ENCODE measurements at places on chromosomes 7 and 10.

DNA sequence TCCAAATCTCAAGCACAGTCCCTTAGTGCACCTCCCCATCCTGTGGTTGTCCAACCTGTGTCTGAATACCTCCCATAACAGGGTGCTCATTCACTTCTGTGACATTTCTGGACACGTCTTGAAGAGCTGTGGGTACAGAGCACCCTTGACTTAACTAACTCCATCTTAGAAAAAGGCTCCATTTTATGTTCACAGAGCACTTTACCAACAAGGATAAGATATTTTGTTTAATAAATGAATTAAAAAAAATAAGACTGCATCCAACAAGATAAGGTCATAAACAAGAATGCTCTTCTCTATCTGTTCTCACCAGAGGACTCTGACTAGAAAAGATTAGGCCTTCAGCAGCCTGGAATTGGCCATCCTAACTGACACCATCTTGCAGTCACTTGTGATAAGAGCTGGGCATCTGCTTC lies 335.2 kb upstream of the ZNF32 start:
- DNase-seq: no peak

DNA sequence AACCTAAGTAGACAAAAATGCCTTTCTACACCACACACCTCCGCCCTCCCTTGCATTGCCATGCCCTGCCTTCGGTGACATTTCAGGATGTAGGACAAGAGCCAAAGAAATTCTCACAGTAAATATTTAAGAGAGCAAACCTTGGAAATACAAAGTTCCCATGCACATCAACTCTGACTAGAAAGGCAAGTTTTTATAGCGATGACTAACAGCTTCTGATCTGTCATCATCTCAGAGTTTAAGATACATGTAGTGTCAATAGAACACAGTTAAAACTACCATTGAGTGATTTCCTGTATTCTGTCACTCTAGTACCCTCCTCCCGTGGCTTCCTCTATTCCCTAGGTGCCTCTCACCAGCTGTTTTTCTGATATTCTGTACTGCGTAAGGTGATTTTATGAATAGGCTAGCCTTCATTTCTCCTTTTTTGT lies 20.7 kb downstream of the SLC16A9 start:
- no peak for DNase-seq

- DNase-seq: no peak
These were observed 14.4 kb upstream of the RBM20 start for GRCh38 chr10:110629680-110630191.

GRCh38 chr10:120365872-120366271 lies 91.2 kb upstream of the PLPP4 start:
- no peak for DNase-seq

- DNase-seq: no peak
These were observed 164.3 kb upstream of the AGK start for GRCh38 chr7:141386881-141387280.

DNA sequence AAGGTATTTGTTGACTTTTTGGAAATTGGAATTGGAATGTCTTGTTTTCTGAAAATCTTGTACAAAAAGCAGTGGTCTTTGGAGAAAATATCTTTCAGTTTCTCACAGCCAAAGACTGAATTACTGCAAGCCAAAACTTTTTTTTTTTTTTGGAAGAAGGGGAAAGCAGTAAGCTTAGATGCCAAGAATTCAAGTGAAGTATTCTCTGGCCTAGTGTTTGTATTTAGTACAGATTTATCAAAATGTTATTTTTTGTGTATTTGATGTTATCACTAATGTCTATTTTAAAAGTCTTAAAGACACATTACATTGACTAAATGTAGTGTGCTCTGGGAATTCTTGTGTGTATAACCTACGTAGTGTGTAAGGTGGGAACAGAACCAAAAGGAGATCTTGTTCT lies 6.2 kb downstream of the TET1 start:
- no peak for DNase-seq

GRCh38 chr10:32163071-32163761 lies 107.0 kb upstream of the KIF5B start:
- no peak for DNase-seq

DNA sequence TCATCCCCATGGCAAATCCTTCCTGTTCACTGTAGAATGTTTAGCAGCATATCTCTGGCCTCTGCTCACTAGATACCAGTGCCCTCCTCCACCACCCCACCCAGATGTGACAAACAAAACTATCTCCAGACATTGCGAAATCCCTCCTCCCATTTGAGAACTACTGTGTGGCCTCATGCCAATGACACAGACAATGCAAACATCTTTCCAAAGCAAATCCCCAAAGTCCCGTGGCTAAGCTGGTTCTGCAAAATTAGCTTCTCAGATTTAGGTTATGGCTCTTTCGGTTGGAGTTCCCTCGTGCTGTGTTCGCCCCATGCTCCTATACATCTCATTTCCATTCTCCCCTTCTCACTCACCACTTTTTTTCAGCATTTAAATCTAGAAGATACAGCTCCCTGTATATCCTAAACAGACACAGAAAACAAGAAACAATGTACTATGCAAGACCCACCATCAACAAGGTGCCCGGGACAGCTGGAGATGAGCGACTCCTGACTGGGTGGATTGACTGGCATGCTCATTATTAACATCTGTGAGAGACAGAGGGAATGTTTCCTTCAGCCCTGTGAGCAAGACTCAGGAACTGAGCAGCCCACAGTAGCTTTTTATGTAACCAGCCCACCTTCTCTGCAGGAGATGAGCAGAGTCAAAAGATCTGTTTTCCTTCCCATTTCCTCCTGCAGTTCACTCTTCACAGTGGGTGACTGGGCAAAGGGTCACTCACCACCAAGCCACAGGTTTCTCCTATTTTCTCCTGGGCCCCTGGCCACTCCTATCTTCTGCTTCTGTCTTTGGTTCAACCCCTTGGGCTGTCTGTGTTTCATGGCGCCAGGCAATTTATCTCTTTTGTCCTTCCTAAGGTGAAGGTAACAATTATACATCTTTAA lies 225.7 kb upstream of the AOAH start:
- no peak for DNase-seq

DNA sequence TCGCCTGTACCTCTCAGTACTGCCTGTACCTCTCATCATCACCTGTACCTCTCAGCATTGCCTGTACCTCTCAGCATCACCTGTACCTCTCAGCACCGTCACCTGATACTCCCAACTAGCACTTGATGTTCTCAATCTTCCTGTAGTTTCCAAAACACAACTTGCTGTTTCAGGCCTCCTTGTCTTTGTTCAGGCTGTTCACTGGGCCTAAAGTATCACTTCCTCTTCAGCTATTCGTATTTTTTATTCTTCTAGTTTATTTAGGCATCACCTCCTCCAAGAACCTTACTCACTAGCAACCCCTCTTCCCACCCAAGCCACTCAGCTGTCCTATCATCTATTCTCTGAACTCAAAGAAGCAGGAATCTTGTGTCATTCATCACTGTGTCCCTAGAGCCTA lies 24.1 kb downstream of the OR6B1 start:
- no peak for DNase-seq

GRCh38 chr10:15253951-15254807 lies 85.7 kb upstream of the NMT2 start:
- DNase-seq: no peak

GRCh38 chr7:118496138-118496644 lies 271.7 kb downstream of the ANKRD7 start:
- DNase-seq: no peak

DNA sequence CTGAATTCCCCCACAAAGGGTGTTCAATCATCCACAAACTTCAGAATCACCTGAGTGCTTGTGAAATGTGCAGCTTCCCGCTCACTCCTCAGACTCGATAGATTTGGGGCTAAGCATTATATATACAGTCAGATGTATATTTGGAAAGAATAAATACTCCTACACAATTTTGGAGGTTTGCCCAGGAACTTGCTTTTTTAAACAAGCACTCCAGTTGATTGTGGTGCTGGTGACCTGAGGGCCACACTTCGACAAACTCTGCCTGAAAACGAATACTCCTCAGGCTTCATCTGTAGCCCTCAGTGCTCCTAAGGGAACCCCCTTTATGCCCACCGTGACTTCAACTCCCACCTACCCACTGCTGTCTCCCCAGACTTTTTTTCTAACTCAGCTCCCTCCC lies 211.6 kb downstream of the INHBA start:
- no peak for DNase-seq

DNA sequence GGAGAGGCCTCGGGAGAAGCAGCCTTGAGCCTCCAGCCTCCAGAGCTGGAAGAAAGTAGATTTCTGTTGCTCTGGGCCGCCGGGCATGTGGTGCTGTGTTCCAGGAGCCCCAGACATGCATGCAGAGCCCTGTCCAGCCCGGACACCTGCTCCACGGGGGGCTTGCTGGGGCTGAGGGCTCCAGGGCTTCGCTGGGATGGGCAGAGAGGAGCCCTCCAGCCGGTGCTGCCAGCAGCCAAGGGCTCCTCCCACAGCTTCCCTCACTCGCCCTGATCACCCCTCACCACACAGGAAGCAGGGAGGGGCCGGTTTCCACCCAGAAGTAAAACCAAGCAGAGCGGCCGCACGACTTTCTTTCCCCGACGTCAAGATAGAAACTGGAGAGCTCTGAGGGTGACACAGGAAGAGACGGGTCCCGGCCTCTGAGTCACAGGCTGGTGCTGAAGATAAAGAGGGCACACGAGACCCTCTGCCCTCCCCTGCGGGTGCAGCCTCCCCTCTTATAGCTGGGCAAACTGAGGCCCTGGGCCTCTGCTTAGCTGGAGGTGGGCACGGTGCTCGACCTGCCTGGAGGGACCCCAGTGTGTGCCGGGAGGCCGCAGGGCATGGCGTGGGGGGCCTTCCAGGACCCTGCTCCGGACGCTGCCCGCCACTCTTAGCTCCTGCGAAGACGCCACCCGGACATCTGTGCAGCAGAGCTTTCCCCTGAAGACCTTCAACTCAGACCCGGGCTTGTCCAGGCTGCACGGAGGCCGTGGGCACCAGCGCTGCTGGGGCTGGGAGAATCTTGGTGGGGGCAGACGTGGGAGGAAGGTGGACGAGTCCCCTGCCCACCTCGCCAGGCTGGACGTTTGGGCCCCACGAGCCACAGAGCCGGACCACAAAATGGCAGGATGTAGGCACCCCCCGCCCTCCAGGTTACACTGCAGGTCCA lies 31.1 kb downstream of the ADAP1 start:
- peak; percentile 89 for DNase-seq

- DNase-seq: no peak
These were observed 205.8 kb upstream of the SHH start for GRCh38 chr7:156017916-156018700.

GRCh38 chr10:97474918-97475317 lies 23.3 kb downstream of the MMS19 start:
- no peak for DNase-seq

GRCh38 chr10:71971769-71972555 lies 7.8 kb downstream of the CHST3 start:
- no peak for DNase-seq

DNA sequence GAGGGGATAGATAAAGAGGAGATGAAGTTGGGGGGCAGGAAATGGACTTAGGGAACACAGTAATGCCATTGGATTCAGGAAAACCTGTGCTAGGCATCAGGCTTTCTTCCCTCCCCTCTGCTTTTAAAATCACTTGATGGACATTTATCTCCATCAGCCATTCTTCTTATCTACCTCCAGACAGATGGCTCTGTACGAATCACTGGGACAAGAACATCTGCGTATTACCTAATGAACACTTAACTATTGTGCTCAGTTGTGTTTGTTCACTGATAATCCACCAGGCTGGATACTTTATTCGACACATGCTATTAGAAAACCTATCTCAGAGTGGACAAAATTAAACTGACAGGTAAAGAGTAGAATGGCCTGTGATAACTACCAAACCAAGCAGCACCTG lies 40.0 kb downstream of the TNKS2 start:
- DNase-seq: no peak

DNA sequence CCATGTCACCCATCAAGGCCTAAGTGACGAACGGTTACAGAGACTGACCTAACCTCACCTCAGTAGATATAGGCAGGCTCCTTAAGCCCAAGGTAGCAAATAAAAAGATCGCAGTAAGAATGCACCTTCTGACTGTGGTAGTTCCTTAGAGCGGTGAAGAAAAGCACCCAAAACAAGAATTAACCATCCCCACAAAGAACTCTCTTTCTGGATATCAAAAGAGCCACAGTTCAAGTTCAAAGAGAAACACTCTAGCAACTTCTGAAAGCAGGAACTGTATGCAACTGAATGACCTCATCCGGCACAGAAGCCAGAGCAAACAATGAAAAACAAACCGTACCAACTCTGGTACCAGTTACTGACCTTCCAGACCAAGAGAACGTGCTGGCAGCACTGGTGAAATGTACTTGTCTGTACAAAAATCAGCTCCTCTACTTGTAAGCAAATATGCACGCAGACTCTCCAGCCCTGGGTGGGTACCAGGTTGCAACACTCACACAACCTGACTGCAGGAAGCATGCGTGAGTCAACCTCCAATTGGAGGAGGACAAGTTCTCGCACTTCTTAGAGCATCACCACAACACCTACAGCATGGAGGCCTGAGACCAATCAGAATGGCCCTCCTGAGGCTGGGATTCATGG lies 202.7 kb downstream of the FAM107B start:
- DNase-seq: no peak

GRCh38 chr7:2824026-2824677 lies 20.0 kb downstream of the GNA12 start:
- DNase-seq: no peak

DNA sequence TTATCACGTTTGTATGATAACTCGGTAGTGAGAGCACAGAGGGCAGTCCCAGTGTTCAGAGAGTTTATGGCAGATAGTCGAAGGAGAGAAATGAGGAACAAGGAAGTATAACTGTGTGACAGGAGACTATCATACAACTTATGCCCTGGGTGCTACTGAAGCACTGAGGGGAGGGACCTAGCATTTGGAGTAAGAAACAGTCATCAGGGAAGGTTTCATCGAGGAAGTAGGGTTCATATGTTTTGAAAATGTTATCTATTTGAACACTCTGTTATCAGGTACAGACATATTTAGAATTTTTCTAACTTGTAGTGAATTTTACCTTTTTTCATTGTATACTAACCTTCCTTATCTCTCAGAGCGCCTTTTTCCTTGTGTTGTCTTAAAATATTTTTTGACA lies 1214.4 kb upstream of the C7orf33 start:
- no peak for DNase-seq

GRCh38 chr7:28989211-28989980 lies 31.3 kb upstream of the TRIL start:
- DNase-seq: no peak

- DNase-seq: no peak
These were observed 13.7 kb upstream of the TAS2R41 start for GRCh38 chr7:143463957-143464356.

GRCh38 chr7:49497471-49497870 lies 276.0 kb upstream of the VWC2 start:
- no peak for DNase-seq

DNA sequence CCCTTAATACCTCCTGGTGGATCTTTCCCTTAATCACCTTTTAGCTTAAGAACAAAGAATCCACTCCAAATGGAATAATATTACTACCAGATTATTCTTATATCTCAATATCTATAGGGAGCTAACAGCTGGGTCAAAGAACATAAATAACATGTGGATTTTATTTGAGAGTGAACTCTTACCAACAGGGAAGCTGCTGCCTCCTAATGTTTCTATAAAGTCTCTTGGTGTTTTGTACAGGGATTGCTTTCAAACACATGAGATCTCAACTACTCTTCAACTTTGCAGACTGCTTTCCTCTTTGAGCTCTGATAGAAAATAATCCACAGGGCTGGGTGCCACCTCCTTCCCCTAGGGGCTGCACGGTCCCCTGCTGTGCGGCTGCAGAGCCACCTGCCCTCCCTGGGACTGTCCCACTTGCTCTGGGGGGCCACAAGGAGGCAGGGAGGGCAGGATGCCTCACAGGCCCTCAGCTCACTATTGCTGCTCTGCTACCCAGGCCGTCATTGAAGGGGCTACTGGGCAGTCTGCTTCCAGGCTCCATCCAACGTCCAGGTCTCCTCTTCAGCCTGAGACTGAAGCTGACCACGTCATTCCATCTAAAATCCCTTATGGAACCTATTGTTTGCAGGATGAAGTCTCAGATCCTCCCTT lies 191.2 kb downstream of the CXCL12 start:
- no peak for DNase-seq
